ENCODE measurements at places on chromosomes 12 and 14.

GRCh38 chr12:57389033-57389432, 41.8 kb downstream of the R3HDM2 start:
- DNase-seq = no peak

DNA sequence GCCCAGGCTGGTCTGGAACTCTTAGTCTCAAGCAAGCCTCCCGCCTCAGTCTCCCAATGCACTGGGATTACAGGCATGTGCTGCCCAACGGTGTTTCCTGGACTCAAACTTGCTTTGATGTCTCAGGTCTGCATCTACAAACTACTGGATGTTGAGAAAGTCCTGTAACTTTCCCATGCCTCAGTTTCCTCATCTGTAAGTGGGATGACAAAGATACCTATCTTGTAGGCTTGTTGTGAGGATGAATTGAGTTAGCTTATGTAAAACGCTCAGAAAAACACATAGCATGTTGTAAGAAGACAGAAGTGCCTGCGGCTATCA, 63.6 kb upstream of the NUDT4 start:
- DNase-seq = no peak

DNA sequence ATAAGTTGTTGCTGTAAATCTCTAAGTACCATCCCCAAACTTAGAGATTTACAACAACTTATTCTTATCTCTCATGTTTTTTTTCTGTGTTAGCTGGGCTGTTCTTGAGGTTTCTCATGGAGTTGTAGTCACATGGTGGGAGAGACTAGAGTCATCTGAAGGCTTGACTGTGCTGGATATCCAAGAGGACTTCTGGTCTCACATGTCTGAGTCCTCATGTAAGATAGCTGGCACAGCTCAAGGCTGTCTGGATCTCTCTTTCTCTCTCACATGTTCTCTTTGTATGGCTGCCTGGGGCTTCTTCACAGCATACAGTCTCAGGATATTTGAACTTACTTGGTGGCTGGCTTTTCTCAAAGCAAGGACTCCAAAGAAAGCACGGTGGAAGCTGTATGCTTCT, 63.8 kb downstream of the DACT1 start:
- DNase-seq = no peak

GRCh38 chr12:98799822-98800221, 154.7 kb downstream of the APAF1 start:
- no peak for DNase-seq

GRCh38 chr12:29350080-29350479, 30.9 kb downstream of the ERGIC2 start:
- peak; percentile 36 for DNase-seq

DNA sequence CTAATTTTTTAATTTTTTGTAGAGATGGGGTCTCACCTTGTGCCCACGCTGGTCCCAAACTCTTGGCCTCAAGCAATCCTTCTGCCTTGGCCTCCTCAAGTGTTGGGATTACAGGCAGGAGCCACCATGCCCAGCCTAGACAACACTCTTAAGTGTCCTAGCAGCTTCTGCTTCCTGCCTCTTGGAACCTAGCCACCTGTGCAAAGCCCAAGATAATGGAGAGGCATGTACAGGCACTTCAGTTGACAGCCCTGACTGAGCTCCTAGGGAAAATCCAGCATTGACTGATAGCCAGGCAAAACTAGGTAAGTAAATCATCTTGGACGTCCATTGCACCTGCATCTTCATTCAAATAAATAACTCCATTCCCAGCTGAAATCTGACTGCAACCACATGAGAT, 15.5 kb downstream of the COX14 start:
- no peak for DNase-seq

DNA sequence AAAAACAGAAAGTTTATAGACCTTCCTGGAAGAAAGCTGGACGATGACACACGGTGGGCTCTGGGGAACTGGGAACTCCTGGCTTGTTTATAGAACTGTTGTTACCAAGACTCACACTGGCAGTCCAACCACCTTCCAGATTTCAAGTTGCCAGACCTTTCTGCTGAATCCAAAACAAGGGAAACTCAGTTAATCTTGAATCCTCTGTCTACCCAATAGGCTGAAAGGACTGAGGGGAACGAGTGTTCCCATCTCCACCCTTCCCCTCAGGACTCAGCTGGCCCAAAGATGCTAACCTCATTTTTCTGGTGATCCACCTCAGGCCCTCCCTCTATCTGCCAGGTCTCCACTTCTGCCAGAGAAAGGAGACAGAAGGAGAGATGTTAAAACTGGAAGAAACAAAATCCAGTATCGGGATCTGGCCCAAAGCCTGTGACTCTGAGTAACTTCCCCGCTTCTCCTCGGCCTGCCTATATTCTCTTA, 231.4 kb downstream of the ANO2 start:
- no peak for DNase-seq

DNA sequence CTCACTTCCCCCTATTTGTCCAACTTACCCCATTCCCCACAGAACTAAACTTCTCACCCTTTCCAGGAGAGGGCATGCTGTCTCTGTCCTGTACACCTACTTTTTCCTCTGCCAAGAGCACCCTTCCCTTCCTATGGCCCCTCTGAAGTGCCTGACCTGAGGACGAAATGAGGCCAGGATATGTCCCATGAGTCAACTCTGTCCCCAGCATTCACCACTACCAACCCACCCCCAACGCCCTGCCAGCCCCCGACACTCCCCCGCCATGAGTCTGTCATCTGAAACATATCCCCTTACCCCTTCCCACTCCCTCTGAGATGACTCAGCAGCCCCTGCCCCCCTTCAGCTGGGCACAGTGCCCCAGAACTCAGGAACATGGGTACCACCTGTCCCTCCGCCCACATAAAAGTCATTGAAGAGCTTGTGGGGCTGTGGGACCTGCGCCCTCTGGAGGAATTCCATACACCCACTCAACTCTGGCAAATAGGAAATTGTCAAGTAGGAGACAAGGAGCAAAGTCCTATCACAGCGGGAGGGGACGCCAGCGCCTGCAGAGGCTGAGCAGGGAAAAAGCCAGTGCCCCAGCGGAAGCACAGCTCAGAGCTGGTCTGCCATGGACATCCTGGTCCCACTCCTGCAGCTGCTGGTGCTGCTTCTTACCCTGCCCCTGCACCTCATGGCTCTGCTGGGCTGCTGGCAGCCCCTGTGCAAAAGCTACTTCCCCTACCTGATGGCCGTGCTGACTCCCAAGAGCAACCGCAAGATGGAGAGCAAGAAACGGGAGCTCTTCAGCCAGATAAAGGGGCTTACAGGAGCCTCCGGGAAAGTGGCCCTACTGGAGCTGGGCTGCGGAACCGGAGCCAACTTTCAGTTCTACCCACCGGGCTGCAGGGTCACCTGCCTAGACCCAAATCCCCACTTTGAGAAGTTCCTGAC, 26.3 kb downstream of the ITGA7 start:
- DNase-seq = no peak

- peak; percentile 7 for DNase-seq
These were observed 25.7 kb upstream of the TC2N start for GRCh38 chr14:91893007-91893406.

- no peak for DNase-seq
These were observed 48.8 kb downstream of the LTBP2 start for GRCh38 chr14:74563233-74563585.

- DNase-seq = no peak
These were observed 69.4 kb upstream of the DYRK2 start for GRCh38 chr12:67578976-67579661.

- no peak for DNase-seq
These were observed 43.2 kb upstream of the PHC1 start for GRCh38 chr12:8871068-8871467.

DNA sequence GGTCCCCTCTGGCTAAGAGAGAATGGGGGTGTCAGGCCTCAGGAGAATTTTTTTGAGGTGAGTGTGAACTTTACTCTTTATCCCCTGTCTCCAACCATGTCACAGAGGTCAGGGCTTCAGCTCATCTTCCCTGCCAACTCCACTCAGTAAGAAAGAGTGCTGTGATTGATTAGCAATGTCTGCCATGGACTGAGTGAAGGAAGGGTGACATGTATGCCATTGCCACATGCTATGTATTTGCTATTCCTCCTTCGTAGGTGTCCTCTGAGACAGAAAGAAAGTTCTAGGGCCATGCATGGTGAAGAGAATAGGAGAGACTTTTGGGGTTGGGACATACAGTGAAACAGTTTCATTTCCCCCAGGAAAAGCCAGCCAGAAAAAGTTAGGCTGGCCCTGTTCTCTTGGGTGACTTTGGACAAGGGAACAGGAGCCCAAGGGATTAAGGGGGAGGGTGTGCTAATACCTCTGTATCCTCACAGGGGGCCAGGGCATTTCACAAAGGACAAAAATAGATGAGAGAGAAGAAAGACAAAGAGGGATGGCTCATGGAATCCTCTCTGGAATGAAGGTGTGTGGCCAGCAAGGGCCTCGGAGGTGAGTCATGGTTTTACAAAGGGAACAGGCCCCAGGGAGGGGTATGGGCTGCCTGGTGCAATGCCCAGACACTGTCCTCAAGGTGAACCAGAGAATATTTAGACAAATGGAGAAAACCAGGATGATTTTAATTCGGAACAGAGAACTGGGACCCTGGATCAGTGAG, 13.9 kb upstream of the MYL2 start:
- DNase-seq = no peak

DNA sequence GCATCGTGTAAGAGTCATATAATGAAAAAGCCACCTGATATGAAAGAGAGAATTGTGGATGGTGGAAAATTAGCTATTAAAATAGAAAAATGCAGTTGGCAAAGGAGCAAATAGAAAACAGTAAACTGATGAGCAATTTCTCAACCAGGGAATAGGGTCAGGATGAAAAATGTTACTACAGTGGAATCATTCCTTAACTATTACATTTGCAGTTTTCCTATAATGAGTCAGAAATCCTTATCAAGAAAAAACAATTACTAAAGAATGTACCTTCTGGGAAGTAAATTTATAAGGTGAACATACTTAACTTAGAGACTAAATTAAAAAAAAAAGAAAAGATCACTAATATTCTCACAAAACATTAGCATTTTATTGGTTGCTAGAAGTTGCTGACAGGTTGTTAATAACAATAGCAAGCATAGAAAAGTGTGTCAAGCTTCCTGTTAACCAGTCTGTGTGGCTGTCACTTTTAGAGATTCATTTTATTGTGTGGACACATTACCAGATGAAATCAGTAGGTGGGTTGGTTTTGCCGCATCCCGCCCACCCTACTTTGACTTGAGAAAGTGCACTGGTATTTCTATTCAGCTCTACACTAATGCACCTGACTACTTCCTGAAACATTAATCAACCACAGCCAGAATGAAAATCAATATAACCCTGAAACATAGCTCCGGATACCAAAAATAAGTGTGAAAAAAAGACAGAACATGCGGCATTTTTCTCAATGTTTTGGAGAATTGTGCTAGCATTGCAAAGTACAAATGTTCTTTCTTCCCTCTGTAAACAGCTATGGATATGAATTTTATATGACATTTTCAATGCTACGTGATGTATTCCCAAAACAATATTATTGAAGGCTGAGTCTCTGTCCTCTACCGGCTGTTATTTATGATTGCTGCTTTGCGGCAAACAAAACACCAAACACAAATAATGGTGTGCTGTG, 576.7 kb downstream of the SLC16A7 start:
- no peak for DNase-seq

GRCh38 chr12:41073633-41074472, 114.3 kb upstream of the PDZRN4 start:
- DNase-seq = no peak

- DNase-seq = no peak
These were observed 211.3 kb downstream of the RERGL start for GRCh38 chr12:17878714-17879113.

- no peak for DNase-seq
These were observed 344.5 kb upstream of the SFSWAP start for GRCh38 chr12:131366261-131366871.

DNA sequence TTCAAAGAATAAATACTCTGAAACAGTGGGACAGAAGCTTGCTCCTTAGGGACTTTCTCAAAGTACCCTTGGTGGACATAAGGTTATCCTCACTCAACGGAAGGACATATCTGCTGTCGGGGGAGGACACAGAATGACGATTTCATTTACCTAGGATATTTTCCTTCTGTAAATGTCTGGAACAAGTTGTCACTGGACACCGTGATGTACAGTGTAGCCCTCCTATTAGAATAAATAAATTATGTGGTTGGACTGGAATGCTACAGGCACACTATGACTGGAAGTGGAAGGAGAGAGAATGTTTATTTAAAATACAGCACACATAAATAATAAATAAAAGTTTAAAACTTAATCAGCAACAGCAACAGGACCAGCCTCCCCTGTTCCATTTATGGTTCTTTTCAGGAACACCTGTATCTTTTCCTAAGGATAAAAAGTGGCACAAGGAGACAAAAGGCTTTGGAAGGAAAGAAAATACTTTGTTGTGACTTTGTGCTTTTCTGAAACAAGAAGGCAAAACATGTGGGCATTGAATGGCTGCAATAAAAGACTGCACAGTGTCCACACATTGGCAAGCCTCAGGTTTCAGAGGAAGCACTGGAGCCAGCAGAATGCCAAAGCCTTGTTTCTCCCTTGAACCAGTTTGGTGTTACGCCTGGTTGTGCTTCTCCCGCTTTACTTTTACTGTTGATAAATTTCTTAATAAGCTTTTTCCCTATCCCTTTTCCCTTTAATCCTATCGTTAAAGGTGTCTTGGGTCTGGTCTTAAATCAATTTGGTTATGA, 36.8 kb downstream of the FGD4 start:
- no peak for DNase-seq

DNA sequence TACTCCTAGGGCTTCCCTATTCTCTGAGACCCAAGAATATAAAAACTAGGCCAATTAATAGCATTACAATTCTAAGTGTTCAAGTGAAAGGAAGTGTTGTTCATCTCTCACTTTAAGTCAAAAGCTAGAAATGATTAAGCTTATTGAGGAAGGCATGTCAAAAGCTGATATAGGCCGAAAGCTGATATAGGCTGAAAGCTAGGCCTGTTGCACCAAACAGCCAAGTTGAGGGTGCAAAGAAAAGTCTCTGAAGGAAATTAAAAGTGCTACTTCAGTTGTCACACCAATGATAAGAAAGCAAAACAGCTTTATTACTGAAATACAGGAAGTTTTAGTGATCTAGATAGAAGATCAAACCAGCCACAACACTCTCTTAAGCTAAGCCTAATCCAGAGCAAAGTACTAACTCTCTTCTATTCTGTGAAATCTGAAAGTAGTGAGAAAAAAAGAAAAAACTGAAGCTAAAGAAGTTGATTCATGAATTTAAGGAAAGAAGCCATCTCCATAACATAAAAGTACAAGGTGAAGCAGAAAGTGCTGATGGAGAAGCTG, 68.9 kb downstream of the SLC6A15 start:
- no peak for DNase-seq

DNA sequence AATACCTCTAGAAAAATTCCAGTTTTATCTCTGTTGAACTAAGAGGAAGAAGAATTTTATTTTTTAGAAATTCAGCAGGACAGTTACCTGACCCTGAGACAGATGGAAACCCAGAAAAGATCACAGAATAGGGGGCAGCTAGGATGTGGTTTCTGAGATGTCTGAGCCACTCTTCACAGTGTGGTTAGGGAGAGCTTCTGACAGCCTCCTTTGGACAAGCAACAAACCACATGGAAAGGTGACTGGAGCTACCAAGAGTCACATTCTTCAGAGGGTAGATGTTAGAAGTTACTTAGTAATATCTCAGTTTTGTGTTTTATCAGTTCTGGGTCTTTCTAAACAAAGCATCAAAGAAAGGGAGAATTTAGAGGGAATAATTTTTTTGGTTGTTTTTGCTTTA, 117.3 kb upstream of the NAP1L1 start:
- DNase-seq = no peak

- DNase-seq = no peak
These were observed at the start of gene DTX3 for GRCh38 chr12:57604454-57604991. DTX3 (plus strand) TSS chr12:57604824; CDS start chr12:57606518, 1,694 bp downstream.

GRCh38 chr14:29240066-29240465, 473.5 kb downstream of the FOXG1 start:
- no peak for DNase-seq

GRCh38 chr12:41683513-41684240, 461.0 kb downstream of the GXYLT1 start:
- no peak for DNase-seq

All from hematopoietic multipotent progenitor cell treated with erythropoietin and hydrocortisone succinate and interleukin-3 and kit ligand, for 15 days (in vitro differentiated cells).